ENCODE measurements at places on chromosomes 5 and 9.

- DNase-seq = no peak
Measured at GRCh38 chr5:156896546-156896945, 46.5 kb downstream of the PPP1R2B start.

DNA sequence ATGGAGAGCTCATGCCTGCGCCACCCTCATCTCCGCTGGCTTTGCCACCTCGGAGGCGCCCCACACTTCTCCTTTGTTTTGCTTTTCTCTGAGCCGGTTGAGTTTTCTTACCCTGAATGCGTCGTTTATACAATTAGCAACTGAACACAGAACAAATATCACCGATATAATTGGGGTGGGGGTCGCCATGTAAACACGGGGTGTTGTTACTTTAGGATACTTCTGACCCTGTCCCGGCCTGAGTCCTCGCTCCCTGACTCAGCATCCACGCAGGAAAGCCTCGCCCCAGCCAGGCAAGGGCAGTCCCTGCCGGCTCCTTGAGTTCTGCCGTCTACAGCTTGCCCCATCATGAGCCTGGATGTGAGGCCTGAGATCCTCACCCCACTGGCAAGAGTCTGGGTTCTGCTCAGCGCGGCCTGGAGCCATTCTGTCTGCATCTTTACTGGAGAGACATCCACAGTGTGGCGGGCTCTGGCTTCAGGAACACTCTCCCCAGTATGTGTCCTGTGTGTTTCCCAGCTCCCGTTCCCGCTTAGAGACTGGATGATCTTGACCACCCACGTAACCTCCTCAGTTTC, 5.5 kb downstream of the NKX2-5 start:
- DNase-seq = no peak

DNA sequence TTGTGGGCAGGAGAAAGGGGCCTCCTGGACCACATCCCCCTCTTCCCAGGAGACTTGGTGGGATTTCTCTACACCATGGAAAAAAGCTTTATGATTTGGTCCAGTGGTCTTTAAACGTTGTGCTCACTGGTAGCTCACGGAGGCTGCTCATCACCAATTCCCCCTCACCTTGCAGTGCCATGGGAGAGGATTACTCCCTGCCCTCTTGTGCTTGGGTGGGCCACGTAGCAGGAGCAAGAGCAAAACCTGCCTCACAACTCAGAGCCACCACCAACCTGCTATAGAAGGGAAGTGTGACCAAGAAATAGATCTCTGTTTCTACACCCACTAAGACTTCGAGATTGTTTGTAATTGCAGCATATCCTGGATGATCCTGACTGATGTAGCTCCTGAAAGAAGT, 42.2 kb upstream of the N4BP3 start:
- peak; percentile 69 for DNase-seq

DNA sequence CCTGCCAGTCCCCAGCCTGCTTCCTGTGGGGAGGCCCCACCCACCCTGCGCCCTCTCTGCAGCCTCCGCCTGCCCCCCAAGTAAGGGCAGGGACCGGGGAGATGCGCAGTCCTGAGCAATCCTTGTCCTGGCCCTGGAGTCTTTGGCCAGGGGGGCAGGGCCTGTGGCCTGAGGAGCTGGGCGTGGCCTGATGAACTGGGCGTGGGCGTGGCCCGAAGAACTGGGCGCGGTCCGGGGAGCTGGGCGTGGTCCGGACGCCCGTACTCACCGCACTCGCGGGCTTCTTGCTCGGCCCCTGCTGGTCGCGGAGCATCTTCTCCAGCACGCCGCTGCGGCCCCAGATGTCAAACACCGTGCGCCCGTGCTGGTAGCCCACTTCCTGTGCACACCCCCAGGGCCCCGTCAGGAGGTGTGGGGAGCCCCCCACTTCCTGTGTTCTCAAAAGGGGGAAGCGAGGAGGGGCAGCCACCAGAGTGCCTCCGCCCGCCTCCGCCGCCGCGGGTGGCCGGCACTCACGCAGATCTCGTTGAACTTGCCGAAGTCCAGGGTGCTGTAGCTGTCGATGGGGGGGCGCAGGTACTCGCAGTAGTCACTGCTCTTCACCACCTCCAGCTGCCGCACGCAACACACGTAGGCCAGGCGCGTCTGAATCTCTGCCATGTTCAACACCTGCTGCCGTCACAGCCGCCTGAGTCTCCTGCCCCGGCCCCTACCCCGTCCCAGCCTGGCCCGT, 2.7 kb upstream of the NSMF start:
- DNase-seq = peak; percentile 94

- DNase-seq = peak; percentile 36
Measured at GRCh38 chr5:178430186-178431062, 159.8 kb downstream of the COL23A1 start.
